NCI-H1417 treated with DMSO at 0.1 percent for 48 hours (cell line): ENCODE measurements at places on chromosomes 16 and 17.

DNA sequence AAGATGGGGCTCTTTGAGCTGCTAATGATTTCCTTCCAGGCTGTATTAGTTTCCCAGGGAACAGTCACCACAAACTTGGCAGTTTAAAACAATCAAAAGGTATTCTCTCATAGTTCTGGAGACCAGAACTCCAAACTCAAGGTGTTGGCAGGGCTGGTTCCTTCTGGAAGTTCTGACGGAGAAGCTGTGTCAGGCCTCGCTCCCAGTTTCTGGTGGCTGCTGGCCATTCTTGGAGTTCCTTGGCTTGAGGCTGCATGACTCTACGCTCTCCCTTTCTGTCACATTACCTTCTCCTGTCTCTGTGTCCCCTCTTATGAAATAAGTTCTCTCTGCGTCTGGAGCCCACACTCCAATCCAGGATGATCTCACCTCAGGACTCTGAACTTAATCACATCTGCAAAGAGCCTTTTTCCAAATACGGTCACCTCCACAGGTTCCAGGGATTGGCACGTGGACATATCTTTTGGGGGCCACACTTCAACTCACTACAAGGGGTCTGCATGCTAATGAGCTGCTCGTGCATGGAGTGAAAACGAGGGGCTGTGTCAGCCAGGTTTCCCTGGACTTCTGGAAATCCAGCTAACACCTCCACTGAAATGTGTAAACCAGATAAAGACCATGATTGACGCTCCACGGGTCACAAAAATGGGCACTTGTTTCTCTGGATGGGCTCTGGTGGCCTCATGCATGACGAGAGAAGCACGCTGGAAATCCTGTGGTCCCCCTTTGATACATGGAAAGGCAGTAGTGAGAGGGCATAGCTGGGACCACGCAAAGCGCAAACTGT lies 78.3 kb downstream of the DYNLRB2 start:
- DNase-seq: no peak

- DNase-seq: no peak
Observed at GRCh38 chr17:62605588-62605987, 21.9 kb upstream of the MRC2 start.

GRCh38 chr16:55746081-55746480 lies 86.8 kb downstream of the CES1 start:
- no peak for DNase-seq

DNA sequence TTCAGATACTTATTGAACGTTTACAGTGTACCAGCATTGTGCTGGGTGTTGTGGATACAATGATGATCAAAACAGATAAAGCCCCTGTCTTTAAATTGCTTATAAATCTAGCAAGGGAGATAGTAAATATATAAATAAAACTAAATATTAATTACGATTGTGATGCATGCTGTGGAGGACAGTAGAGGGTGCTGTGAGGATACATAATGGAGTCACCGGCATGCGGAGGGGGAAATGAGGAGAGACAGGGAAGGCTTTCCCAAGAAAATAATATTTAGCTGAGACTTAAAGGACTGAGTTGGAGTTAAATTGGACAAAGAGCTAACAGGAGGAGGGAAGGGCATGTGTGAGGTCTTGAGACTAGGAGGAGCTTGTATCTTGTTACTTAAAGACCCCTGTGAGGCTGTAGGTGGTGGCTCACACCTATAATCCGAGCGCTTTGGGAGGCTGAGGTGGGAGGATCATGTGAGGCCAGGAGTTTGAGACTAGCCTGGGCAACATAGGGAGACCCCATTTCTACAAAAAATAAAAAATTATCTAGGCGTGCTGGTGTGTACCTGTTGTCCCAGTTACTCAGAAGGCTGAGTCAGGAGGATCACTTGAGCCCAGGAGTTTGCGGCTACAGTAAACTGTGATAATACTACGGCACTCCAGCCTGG lies 2.4 kb downstream of the DHRS7B start:
- DNase-seq: no peak

DNA sequence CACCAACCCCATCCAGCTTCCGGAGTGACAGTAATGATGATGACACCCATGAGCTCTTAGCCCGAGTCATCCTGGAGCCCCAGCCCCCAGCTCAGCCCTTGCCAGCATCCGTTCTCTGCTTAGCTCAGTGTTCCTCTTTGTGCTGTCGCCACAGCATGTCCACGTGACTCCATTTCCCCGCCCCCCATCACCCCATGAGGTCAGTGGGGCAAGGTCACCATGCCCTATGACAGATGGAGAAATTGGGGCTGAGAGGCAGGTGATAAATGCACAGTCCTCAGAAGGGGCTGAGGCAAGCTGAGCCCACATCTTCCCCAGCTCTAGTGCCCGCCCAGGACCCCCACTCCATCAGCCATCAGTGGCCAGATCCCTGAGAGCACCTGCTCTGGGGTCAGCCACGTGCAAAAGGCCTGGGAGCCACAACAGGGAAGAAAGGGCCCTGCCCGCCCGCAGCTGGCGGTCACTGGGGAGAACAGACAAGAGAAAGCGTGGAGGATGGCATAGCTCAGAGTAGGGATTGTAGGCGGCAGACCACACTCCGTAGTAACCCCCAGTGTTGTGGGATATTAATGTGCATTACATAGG lies 17.1 kb downstream of the ITGB4 start:
- no peak for DNase-seq

GRCh38 chr16:17474572-17474971 lies 3.8 kb upstream of the XYLT1 start:
- DNase-seq: no peak

- no peak for DNase-seq
Observed at GRCh38 chr16:23506606-23506994, 3.7 kb downstream of the GGA2 start.

GRCh38 chr16:59593194-59593661 lies 859.1 kb upstream of the GOT2 start:
- no peak for DNase-seq

GRCh38 chr17:28951991-28952975 lies 965 bp upstream of the PHF12 start:
- DNase-seq: peak; percentile 99

DNA sequence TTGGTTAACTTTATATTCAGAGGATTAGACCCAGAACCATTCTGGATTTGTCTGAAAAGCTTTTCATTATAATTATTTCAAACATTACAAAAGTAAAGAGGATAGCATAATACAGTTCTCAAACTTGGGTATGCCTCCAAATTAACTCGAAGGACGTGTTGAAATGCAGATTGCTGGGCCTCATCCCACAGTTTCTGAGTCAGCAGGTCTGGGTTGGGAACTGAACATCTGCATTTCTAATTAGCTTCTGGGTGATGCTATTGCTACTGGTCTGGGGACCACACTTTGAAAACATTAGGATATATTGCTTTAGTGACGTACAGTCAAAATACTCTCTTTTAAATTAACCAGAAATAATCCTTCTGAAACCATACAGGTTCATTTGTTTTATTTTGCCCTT lies 10.0 kb downstream of the TPPP3 start:
- no peak for DNase-seq

DNA sequence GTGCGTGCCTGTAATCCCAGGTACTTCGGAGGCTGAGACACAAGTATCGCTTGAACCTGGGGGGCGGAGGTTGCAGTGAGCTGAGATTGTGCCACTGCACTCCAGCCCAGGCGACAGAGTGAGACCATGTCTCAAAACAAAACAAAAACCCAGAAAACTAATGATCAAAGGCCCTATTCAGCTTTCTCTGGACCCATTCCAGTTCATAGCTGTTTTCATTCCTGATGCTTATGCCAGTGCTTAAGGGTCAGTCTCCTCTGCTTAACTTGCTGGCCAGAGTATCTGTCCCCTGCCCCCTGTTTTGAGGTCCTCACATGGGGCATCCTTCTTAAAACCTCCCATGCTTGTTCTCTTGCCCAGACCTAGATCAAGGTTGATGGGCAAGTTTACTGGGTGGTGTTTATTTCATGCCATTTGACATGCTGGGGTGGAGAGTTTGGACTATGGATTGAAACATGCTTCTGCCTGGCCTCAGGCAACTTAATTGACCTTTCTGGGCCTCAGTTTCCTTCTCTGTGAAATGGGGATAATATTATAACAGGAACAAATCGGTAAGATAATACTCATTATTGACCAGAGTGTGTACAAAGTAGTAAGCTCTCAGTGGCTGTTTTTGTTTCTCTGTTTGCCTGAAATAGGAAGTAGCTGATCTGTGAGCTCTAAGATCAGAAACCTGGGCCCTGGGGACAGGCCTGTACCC lies 369.8 kb downstream of the CPPED1 start:
- DNase-seq: no peak

- DNase-seq: no peak
Observed at GRCh38 chr16:11312718-11313492, 31.8 kb upstream of the PRM1 start.

GRCh38 chr16:13390093-13390985 lies 488.9 kb downstream of the SHISA9 start:
- DNase-seq: no peak
